ENCODE measurements at places on chromosomes 2 and 18.

DNA sequence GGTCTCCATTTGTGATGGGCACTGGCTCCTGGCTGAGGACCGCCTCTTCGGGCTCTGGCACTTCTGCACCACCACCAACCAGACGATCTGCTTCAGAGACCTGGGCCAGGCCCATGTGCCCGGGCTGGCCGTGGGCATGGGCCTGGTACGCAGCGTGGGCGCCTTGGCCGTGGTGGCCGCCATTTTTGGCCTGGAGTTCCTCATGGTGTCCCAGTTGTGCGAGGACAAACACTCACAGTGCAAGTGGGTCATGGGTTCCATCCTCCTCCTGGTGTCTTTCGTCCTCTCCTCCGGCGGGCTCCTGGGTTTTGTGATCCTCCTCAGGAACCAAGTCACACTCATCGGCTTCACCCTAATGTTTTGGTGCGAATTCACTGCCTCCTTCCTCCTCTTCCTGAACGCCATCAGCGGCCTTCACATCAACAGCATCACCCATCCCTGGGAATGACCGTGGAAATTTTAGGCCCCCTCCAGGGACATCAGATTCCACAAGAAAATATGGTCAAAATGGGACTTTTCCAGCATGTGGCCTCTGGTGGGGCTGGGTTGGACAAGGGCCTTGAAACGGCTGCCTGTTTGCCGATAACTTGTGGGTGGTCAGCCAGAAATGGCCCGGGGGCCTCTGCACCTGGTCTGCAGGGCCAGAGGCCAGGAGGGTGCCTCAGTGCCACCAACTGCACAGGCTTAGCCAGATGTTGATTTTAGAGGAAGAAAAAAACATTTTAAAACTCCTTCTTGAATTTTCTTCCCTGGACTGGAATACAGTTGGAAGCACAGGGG, 5.5 kb downstream of the TMEM37 start:
- DNase-seq = no peak

- no peak for DNase-seq
Observed at GRCh38 chr2:222315443-222316121, 16.8 kb upstream of the PAX3 start.

GRCh38 chr18:49020129-49020528, 69.4 kb upstream of the SMAD7 start:
- no peak for DNase-seq

GRCh38 chr18:69897397-69898108, 50.1 kb downstream of the CD226 start:
- DNase-seq = peak; percentile 51

DNA sequence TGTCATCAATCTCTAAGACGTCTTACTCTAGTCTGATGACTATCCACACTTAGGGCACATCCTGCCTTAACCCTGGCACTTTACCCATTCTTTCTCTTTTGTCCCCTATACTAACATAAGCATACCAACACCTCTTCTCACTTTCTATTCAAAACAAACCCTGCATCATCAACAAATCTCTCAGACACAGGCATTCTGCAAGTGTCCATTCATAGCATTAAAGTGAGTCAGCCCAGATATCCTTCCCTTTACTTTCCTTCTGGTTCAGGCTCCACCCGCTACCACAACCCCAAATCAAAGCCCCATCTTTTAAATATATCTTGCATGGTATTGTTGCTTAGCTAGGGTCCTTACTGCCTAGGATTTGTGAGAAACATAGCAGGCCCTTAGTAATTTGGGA, 3.8 kb downstream of the GRB14 start:
- DNase-seq = no peak

- DNase-seq = no peak
Observed at GRCh38 chr2:7264791-7265190, 347.6 kb downstream of the RNF144A start.

DNA sequence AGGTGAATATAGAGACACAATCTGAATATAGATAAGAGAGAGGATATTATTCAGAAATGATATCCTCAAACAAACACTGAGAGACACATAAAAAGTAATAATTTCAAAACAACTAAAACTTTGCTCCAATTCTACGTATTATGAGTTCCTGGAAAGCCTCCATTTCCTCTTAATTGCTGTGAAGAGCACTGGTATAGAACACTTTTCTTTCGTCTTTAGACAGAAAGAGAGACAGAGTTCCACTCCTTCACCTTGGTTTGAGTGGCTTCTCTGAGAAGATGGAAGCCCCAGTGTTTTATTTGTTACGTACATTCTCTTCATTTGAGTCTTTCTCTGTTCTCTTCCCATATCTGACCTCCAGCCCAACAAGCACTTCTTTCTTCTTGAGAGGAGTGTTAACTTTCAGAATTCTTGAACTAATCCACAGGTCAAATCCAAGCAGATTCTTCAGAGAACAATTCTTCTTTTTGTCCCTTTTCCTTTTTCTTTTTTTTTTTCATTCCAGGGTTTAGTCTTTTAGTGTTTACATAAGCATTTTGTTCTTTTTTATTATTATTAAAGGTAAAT, 6.4 kb upstream of the PIK3C3 start:
- DNase-seq = no peak

GRCh38 chr2:8080063-8080462, 601.8 kb upstream of the ID2 start:
- DNase-seq = no peak

DNA sequence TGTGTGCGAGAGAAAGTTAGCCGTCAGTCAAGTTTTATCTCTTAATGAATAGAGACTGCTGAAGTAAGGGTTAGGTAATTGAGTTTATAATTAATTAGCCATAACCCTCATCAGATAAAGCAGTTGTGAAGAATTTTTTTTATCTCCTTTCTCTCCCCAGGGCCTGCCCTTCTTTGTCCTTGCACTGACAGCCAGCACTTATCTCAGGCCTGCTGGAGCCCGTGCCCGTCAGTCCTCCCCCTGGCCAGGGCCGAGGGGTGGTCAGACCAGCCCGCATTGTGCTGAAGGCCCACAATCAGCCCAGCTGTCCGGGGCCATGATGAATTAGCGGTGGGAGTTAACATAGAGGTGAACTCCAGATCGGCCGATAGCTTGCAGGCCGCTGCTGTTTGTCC, 315.7 kb downstream of the GBX2 start:
- no peak for DNase-seq

- DNase-seq = no peak
Observed at GRCh38 chr2:100647709-100648108, 84.9 kb downstream of the PDCL3 start.

DNA sequence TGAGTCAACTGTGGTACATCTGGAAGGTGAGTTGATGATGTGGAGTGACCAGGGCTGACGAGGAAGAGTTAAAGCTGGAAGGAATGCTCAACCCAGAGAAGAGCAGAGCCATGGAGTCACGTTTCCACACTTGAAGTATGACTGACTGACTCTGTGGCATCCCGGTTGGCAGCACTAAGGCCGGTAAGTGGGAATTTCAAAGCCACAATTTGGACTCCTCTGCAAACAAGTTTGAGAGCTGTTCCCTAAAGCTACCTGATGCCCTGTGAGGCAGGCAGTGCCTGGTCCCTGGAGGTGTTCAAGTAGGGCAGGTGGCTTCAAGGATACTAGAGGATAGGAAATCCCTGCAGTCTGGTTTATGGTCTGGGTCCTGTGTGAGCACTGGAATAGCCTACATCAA, 69.3 kb upstream of the ITGB6 start:
- DNase-seq = no peak

DNA sequence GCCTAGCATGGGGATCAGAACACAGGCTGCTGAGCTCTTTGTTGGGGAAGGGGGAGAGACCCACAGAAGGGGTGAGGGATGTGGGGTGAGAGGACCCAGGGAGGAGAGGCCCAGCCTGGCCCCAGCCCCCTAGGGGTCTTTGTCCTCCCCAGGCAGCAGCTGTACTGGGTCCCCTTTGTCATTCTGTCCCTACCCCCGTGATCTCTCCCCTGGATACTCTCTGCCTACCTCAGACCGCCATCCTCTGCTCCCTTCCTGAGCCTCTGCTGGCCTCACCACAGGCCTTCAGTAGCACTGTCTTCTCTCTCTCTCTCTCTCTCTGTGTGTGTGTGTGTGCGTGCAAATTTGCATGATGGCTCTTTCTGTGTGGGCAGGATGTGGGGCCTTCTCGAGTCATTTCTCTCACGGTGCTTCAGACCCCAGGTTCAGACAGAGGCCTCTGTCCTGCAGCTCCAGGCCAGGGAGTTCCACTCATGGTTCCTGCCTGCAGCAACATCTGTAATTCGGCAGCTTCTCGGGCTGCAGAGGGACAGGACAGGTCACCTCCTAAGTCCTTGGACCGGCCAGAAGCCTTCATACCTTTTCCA, 1.4 kb downstream of the PSD4 start:
- DNase-seq = peak; percentile 83

- no peak for DNase-seq
Observed at GRCh38 chr2:231523451-231524285, 6.6 kb downstream of the NMUR1 start.

- DNase-seq = peak; percentile 53
Observed at GRCh38 chr2:69830045-69830905, 815 bp downstream of the GMCL1 start.

DNA sequence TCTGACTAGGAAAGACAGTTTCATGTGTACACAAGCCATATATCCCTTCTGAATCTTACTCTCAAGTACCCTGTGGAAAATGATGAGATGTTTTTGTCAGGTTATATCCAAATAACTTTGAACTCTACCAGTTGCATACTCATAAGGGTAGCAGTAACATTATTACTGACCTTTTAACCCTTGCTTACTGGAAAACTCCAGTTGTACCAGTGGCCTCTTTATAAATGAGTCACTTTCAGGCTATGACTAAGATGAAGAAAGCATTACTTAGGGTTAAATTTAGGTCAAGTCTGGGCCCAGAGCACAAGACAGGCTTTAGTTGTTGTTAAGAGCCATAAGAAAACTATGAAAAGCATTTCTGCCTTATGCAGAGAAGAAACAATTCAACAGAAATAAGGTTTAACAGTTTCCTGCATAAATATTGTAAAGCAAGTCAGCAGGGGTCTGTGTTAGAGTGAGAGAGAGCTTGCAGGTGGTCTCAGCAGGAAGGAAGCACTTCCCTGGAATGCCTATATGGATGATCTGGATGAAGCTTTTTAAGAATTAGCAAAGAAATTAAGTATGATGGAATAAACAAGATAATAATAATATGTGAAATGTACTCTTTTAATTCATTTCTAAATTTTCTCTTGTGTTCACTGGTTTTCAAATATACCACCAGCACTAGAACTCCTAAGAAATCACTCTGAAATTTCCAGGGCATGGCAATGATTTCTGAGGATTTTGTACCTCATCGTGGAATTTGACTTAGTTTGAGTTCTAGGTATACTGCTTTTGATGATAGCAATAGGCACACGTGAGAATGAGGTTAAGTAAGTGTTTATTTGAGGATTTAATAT, 126.6 kb downstream of the UBE2E3 start:
- DNase-seq = no peak

GRCh38 chr2:121034551-121034950, 250.5 kb downstream of the TFCP2L1 start:
- no peak for DNase-seq
